ENCODE measurements at places on chromosomes 16 and 17. TPM values are rescaled to one million over a fixed set of nuclear protein-coding genes. Genes with fewer than 3 reads are reported as not detected.

DNA sequence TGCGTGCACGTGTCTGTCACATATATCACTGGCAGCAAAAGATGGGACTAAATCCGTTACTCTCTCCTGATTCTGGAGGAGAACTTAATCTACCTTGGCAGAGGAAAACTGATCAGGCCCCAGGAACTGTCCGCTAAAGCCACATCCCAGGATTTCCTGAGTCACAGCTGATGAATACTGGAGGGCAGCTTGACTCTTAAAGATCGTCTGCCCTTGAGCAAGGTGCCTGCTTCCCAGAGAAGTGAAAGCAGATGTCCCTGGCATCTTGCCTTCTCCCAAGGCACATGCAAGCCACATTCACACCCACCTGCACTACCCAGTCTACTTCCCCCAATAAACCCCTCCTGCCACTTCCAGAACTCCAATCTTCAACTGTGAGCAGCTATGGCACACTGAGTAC, 99.8 kb downstream of the CPPED1 start:
- DNase-seq: peak; percentile 18

DNA sequence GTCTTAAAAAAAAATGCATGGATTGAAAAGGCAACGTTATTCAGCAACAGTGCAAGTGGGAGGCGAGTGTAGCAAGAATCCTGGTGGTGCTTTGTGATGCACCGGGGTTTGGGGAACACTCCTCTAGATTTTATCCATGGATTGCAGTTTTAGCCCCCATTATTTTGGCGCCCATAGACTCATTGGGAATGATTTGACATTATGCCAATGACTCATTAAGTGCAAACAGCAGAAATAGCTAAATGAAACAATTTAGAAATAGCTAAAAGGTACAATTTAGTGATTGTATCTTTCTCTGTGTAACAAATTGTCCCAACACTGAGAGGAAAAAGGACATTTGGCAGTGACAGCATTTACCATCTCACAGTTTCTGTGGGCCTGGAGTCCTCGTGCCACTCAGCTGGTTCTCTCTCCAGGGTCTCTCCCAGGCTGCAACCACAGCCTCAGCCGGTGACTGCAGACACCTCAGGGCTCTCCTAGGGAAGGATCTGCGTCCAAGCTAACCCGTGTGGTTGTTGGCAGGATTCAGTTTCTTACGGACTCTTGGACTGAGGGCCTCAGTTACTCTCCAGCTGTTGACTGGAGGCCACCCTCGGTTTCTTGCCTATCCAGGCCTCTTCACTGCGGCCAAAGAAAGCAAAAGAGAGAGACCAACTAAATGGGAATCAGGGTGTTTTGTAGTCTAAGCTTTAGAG, 398.7 kb downstream of the SNX29 start:
- DNase-seq: no peak

DNA sequence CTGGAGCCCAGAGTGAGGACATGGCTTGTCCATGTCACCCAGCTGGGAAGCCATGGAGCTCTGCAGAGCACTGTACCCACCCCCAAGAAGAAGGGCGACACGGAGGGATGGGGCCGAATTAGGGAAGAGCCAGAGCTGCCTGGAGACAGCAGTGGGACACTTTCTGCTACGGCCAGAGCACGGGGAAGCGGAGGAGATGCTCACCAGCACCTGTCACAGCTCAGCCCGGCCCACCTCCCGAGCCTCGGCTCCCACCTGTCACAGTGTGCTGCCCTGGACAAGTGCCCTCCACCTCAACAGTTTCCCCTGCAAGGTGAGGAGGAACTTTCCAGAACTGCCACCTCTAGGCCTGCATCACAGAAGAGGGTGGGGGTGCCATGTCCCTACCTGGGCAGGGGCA, 36.4 kb downstream of the PEMT start:
- no peak for DNase-seq

Gene FOXC2
- 0.20 TPM for total RNA-seq

GRCh38 chr16:71453036-71453435, 9.0 kb downstream of the ZNF23 start:
- DNase-seq: no peak

DNA sequence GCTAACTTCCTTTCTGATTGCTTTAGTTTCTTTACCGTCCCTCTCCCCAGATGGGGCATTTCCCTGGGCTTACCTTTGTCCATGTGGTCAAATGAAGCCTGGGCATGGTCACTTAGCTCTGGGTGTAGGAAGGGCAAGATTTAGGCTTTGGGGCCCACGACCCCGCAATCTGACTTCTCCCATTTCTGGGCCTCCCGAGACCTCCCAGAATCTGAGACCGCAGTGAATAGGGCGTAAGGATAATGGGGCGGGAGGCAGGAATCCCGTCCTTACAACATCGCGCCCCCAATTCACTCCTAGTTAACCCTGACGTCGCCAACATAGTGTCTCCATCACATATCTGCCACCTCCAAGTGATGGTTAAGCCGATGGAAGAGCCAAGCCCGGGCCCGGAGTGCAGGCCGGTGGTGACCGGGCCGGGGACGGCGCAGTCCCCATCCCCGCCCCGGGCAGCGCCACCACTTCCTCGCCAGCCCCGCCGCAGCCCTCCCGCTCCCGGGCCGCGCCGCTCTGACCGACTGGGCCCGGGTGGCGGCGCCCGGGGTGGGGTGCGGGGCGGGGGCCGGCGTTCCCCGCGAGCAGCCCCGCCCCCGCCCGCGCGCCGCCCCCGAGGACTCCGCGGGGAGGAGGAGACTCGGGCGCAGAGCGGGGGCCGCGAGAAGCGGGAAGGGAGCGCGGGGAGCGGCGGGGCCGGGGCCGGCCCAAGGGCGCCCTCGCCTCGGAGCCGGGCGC, at the start of gene RHBDL3:
TSS of gene RHBDL3 (plus strand) at position 641 of the 732 bp plus-strand sequence. CDS start 358 bp downstream, outside the sequence.
- peak; percentile 37 for DNase-seq

DNA sequence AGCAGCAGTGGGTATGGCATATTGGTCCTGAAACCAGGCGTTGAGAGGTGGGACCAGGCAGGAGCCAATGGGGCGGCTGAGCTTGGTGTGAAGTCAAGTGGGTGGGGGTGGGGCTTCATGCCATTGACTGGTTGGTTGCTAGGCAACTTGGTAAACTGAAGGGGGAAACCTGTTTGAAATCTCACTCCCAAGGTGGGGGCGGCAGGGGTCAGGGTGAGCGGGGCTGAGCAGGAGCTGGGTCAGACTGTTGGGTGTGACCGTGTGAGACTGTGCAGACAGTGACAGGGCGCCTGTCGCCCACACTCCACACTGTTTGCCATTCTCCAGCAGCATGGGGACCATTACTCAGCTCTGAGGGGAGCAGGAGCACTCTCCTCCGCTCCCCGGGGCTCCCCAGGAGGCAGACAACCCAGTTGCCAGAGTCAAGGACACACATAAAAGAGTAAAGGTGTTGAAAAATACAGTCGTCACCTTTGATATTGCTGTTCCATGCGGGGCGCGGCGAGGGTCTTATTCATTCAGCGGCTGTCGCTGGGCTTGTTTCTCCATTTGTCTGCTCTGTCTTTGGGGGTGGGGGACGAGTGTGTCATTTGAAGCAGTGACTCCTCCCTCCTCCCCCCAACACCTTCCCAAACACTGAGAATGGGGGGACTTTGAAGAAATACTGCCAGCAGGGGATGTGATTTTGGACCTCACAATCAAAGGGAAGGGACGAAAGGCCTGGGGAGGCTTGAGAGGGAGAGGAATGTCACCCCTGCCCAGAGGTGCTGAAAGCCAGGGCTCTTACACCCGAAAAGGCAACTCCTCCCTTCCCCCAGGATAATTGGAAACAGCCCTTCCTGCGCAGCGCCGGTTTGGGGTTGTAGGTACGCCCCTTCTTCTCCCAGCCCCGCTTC, 1.2 kb upstream of the EFNB3 start:
- DNase-seq: no peak
